Lower lobe of right lung (tissue), 2 donors: ENCODE measurements at places on chromosomes 13 and 19.

DNA sequence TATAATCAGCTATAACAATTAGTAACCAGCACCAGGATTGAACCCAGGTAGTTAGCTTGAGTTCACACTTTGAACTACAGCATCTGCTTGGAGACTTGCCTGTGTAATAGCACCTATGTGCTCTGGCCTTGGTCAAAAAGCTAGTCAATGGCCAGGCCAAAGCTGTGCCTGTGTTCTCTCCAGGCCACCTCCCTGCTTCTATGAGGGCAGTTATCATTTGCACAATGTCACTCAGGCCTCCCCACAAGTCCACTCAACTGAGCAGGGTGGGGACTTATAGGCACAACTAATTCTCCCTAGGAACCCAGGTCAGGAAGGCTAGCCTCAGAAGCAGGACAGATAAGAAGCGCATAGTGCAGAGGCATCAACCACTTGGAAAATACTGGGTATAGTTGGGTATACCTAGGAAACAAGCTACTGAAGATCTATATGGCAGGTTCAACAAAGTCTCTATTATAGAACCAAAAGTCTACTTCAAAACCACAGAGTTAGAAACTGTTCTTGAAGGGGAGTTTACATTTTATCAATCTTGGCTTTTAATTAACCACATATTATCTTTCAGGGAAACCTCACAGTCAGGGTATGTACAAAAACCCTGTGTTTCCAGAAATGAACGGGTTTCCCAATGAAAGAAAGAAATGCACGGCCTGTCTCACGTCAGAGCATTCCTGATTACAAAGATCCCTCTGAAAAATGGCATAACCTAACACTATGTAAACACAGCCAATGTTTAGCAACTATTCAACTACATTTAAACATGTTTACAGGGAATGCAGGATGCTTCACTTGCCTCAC lies 140.9 kb downstream of the ABCC4 start:
- no peak for DNase-seq

- DNase-seq, result no peak
Measured at GRCh38 chr19:30222992-30223865, 149.0 kb upstream of the ZNF536 start.

- no peak for DNase-seq
Measured at GRCh38 chr19:19268453-19269385, 4.4 kb downstream of the TM6SF2 start.

DNA sequence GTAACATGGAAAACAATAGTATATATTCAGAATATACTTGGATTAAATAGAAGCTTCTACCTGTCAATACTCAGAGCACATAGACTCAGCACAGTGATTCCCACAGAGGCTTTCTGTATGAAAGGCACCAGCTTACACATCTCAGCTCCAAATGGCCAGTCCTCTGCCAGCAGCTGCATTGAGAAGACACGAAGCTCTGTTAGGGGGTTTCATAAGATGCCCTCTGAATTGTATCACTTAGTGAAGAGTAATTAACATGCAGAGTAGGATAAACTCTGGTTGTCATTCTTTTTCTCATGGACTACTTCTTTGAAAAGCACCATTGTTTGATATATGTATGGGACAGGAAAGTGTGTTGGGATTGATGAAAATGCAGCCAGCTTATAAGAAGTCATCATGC lies 15.2 kb downstream of the EDNRB start:
- DNase-seq, result no peak

DNA sequence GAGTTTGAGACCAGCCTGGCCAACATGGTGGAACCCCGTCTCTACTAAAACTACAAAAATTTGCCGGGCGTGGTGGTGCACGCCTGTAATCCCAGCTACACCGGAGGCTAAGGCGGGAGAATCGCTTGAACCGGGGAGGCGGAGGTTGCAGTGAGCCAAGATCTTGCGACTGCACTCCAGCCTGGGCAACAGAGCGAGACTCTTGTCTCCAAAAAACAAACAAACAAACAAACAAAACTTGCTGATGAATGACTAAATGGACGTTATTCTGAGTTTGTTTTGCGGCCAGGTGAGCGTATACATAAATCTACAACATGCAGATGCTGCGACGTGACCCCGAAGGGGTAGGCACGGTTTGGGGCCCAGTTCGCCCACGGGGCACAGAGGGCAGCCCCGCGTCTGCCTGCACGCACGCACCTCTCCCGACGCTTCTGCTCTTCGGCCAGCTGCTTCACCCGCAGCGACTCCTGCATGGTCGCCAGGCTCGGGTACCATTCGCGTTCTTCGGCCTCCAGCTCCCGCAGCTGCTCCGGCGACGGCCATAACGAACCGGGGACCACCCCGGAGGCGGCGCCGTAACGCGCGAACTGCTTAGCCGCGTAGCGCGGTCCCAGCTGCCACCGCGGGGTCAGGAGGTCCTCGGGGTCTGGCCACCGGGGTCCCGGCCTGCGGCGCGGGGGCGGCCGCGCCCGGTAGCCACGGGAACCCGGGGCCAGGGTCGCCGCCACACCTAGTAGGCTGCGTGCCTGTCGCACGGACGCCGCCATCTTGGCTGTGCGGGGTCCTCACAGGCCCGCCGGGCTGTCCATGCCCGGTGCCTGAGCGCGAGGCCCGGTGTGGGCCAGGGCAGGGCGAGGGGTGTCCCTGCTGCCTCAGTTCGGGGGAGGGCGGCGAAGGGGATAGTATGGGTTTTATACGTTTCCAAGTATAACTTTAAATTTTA lies at the start of gene GADD45GIP1:
Gene GADD45GIP1 (minus strand): TSS at position 778 of the 943 bp plus-strand sequence. CDS start 11 bp downstream, at position 767.
- peak; percentile 89 for DNase-seq

GRCh38 chr13:111915104-111915551 lies 151.8 kb upstream of the SOX1 start:
- no peak for DNase-seq

DNA sequence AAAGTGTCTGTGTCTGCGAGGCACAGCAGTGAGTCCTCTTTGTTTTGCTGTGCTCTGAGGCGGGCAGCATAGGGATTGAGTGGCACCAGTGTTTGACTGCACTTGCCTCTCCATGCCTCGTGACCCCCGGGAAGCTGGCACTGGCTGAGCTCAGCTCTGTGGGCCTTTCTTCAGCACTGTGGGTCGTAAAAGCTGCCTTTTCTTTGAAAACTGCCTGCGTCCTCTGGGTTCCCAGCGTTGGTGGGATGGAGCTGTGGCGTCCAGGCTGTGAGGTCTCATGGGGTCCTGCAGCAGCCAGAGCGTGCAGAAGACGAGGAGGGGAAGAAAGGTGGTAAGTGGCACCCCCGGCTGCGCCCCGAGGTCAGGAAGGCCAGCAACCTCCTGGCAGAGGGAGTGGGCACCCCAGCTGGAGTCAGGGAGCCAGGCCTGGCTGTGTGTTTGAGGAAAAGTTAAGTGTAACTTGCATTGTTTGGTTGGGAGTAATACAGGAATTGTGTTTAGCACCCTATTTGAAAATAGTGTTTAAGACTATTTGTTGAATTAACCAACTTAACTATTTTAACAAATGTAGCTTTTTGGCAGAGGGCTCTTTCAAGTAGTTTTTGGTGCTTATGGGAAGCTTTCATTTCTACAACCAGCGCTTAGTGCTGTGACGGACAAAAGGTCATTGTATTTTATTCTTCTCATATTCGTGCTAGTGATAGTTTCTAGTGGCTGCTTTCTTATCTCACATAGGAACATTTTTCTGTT lies 79.3 kb upstream of the TEX29 start:
- DNase-seq, result no peak

DNA sequence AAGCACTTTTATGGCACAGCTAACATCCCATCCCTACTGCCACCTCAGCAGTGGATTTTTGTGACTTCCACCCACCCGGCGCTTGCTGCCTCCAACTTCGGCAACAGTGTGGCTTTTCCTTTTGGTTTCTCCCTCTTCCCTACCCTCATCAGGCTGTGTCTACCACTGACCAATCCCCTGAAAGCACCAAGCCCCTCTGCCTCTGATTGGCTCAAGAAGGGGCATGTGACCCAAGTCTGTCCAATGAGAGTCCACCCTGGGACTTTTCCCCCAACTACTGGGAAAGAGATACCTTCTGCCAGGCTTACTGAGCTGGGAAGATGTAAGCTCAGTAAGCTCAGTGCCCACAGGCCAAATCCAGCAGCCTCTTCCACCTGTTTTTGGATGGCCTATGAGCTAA lies 5.8 kb downstream of the SMIM7 start:
- no peak for DNase-seq

- DNase-seq, result peak; percentile 94
Measured at GRCh38 chr19:9323919-9324583, at the start of gene ZNF559. ZNF559 (plus strand) TSS chr19:9324179; CDS start chr19:9338550, 14,371 bp downstream.

DNA sequence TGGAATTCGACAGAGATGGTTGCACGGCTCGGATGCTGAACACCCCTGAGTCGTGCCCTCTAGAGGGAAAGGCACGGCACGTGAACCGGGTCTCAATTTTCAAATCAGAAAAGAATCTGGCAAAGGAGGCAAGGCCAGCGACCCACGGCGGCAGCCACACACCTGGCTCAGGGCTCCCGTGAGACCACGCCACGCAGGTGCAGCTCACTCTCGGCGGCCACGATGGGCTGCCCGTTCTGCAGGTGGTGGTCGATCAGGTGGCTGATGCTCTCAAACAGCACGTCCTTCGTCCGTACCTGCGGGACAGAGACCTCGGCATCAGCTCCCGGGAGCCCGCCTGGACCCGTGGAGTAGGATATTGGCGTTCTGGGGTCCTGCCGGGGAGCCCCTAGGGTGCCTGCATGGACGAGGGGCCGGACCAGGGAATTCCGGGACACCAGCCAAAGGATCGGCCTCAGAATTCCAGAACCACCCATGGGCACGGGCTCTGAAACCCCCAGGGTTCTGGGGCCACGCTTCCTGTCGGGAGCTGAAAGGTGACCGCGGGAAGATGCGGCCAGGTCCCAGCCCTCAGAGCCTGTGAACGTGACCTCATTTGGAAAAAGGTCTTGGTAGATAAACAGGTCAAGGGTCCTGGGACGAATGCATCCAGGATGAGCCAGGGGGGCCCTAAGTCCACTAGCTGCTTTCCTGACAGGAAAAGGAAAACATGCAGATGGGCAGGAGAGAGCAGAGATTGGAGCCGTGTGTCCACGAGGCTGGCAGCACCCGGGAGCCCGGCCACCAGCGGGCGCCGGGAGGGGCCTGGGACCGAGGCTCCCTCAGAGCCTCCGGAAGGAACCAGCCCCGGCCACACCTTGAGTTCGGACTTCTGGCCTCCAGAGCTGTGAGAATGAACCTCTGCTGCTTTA lies 10.1 kb upstream of the C2CD4C start:
- DNase-seq, result peak; percentile 40

GRCh38 chr19:40320558-40320935 lies 27.6 kb downstream of the C19orf47 start:
- DNase-seq, result no peak

- DNase-seq, result peak; percentile 54
Measured at GRCh38 chr13:112066624-112067004, 335 bp upstream of the SOX1 start.

DNA sequence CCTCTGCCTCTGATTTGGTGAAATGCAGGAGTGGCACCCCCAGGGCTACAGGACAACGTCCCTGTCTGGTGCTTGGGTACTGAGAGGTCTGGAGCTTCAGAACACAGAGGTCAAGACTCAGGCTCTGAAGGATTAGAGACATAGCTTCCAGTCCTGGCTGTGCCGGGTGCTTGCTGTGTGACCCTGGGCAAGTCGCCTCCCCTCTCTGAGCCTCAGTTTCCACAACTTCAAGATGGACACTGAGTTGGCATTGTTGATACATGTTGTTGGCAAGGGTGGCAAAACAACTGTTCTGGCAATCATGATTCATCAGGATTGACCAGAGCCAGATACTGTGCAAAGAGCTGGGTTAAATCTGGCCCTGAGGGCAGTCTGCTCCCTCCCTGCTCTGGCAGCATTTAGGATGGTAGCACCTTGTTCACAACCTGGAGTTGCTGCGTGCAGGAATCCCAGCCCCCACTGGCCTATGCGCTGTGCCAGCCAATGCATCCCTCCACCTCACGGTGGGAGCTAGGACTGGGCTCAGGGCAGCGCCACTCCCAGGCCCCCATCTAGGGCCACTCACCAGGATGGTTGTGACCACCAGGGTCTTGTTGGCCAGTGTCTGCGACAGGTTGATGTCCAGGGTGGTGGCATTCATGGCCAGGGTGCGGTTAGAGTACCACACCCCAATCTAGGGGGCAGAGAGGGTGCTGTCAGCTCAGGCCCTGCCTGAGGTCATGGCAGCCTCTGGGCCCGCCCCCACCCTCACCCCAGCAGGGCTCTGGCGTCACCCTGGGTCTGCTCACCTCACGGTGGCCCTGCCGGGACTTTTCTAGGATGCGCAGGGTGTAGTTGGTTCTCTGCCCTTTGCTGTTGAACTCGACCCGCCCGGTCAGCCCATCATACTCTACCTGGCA lies 16.7 kb downstream of the GRIK5 start:
- DNase-seq, result no peak

DNA sequence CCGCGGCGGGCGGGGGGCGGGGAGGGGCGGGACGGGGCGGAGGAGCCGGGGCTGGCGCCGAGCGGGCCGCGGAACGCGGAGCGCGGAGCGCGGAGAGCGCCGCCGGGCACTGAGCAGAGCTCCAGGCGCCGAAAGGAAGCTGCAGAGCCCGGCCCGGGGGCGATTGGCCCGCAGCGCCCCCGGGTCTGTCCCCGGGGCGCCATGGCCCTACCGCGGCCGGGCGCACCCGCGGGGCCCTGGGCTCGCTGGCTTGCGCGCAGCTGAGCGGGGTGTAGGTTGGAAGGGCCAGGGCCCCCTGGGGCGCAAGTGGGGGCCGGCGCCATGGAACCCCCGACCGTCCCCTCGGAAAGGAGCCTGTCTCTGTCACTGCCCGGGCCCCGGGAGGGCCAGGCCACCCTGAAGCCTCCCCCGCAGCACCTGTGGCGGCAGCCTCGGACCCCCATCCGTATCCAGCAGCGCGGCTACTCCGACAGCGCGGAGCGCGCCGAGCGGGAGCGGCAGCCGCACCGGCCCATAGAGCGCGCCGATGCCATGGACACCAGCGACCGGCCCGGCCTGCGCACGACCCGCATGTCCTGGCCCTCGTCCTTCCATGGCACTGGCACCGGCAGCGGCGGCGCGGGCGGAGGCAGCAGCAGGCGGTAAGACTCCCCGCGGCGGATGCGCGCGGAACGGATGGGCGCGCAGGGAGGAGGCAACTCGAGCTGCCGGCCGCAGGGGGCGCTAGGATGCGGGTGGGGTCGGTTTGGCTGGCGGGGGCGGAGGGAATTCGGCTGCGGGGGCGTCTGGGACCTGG lies at the start of gene PDE4A:
Gene PDE4A (plus strand): TSS at position 95 of the 796 bp plus-strand sequence. CDS start 227 bp downstream, at position 322.
- no peak for DNase-seq

DNA sequence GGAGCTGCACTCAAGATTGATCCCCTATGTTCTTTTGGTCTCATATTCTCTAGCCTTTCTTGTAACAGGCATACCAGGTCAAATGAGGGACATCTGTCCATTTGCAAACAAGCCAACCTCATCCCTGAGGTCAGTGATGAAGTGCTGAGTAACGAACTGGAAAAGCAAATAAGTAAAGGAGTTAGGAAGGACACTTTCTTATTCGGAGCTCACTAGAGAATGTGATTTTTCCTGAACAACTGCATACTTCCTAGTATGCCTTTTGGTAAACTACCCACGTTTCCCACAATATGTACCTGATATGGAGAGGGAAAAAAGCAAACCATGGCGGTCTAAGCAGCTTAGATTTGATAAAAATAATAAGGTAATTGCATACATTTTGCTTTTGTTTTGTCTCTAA lies 91.0 kb upstream of the MYCBP2 start:
- no peak for DNase-seq

GRCh38 chr19:44141191-44142058 lies at the start of gene ZNF234:
ZNF234 (plus strand) TSS chr19:44141554; CDS start chr19:44144633, 3,079 bp downstream.
- peak; percentile 85 for DNase-seq

GRCh38 chr19:48715681-48716171 lies 3.8 kb downstream of the MAMSTR start:
- no peak for DNase-seq
